ENCODE measurements at places on chromosomes 7 and 10.

- DNase-seq: peak; percentile 12
- H3K27ac ChIP-seq: no peak overlapping the region
- peaks cover 43% of the 10 kb centered on the region for H3K27me3 ChIP-seq
- peaks cover 7% of the 10 kb centered on the region for H3K4me1 ChIP-seq
Observed at GRCh38 chr7:128167791-128168666, 73.0 kb upstream of the LEP start.

- H3K4me3 ChIP-seq: no peak overlapping the region
- peak overlapping the region; percentile 44 for H3K27ac ChIP-seq
- no peak for DNase-seq
- H3K4me1 ChIP-seq: peaks cover 48% of the 10 kb centered on the region
- peaks cover 4% of the 10 kb centered on the region for H3K36me3 ChIP-seq
Observed at GRCh38 chr10:110835841-110836240, 35.9 kb upstream of the PDCD4 start.

DNA sequence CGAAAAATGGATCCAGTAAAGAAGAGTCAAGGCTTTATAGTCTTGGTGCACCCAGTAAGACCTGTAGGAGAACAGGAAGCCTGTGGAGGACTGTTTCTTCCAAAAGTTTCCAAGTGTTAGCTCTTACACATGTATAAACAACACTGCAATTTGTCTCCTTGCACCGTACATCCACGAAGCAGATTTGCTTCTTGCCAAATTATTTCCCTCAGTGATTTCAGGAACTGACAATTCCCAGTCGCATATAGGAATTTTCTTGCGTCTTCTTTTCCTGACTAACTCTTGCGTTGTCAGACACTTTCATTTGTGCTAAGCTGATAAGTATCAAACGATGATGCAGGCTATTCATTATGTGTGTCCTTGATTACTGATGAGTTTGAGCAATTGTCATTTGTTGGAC is 182.1 kb downstream of the PKD1L1 start:
- no peaks in the 10 kb centered on the region for H3K36me3 ChIP-seq
- no peak overlapping the region for H3K27ac ChIP-seq
- H3K4me1 ChIP-seq: no peaks in the 10 kb centered on the region
- H3K4me3 ChIP-seq: no peak overlapping the region
- no peak for DNase-seq

DNA sequence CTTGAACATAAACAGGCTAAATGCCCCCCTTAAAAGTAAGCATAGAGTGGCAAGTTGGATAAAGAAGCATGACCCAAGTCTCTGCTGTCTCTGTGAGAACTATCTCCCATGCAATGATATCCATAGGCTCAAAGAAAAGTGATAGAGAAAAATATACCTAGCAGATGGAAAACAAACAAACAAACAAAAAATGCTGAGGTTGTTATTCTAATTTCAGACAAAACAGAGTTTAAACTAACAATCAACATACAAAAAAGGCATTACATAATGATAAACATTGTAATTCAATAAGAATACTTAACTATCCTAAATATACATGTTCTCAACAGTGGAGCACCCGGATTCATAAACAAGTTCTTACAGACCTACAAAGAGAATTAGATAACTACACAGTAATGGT is 626.2 kb upstream of the CNTNAP2 start:
- no peaks in the 10 kb centered on the region for H3K4me1 ChIP-seq
- no peak for DNase-seq
- no peaks in the 10 kb centered on the region for H3K36me3 ChIP-seq
- no peaks in the 10 kb centered on the region for H3K27me3 ChIP-seq
- H3K4me3 ChIP-seq: no peak overlapping the region

DNA sequence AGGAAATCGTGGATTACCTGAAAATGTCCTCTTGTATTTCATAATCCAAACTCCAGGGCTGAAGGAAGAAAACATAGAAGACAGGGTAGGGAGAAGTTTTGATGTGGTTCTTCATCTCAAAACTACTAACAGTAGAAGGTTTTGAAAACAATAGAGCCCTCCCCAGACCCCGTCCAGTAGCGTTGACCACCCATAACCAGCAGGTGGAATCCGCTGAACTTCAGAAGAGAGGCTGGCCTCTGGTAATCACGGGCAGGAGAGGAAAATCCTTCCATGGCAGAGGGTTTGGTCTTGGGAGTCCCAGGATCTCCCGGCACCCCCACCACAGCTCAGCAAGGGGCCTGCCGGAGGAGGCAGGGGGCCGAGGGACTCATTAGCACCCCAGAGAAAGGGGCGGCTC is 333.4 kb upstream of the RNF32 start:
- no peaks in the 10 kb centered on the region for H3K36me3 ChIP-seq
- no peak for DNase-seq
- H3K4me3 ChIP-seq: no peak overlapping the region

DNA sequence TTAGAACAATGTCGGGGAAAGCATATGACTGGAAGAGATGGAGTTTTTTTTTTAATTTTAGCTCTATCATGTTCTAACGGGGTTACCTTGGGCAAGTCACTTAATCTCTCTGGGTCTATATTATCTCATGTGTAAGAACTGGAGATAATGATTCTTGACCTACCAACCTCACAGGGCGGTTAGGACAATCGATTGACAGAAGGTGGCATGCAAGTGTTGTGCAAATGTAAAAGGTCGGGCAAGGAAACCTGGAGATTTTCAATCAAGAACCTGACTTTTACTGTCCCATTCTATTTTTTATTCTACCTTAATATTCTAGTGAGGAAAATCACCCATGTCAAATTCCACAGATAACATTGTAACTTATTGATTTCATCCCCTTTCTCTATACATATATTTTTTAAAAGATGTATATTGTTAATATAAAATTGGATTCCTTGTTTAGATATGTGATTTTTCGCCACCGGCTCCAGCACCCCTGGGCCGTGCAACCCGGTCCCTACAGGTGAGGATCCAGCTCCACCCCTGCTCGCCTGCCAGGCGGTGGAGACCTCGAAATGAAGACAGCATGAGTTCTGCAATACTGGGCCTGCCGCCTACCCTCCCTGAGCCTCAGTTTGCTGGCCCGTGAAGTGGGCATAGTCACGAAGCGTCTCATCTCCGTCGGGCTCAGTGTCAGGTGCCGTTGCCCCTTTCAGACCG is 497.6 kb upstream of the PHF14 start:
- H3K4me1 ChIP-seq: no peaks in the 10 kb centered on the region
- H3K4me3 ChIP-seq: no peak overlapping the region
- H3K27me3 ChIP-seq: no peaks in the 10 kb centered on the region
- no peak overlapping the region for H3K27ac ChIP-seq
- no peaks in the 10 kb centered on the region for H3K36me3 ChIP-seq

Data from activated CD8-positive, alpha-beta T cell treated with anti-CD3 and anti-CD28 coated beads for 36 hours (primary cell).